ENCODE measurements at places on chromosomes 7 and 10.

GRCh38 chr7:24786941-24787340 lies 29.7 kb upstream of the GSDME start:
- DNase-seq, result no peak

DNA sequence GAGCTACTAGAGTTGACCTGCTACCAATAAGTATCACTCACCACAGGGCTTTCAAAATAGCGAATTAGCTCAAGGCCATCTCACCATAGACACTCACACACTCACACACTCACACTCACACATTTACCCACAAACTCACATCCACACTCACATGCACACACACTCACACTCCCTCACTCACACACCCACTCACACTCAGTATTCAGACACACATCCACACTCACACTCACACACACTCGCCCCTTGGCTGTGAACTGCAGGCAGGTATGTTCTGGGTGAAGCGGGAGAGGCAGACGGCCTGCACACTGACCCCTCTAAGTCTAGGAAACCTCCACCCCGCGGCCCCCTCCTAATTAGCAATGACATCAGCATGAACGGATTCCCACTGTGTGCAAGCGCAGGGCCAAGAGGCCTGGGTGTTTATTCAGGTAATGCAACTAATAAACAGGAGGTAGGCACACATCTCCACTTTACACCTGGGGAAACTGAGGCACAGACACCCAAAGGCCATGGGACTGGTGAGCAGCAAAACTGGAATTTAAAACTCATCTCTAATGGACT lies 94.6 kb downstream of the ADARB2 start:
- no peak for DNase-seq

- DNase-seq, result no peak
These were observed 44.2 kb upstream of the PCBD1 start for GRCh38 chr10:70932392-70933196.

DNA sequence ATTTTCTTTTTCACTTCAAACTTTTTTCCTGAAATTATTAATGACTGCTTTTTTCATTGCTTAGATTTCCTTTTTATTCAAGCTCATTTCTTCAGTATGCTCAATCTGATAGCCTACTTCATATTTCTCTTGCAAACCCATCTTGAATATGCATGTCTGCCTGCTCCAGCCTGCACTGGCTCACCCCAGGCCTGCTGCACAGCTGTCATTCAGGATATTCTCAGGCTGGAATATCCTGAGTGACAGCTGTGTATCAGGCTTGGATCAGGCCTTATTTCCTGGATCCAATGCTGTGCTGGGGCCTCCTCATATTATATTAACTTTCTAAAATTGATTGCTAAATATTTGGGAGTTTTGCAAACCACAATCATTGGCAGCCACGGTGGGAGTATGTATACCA lies 120.2 kb upstream of the TNS3 start:
- no peak for DNase-seq

DNA sequence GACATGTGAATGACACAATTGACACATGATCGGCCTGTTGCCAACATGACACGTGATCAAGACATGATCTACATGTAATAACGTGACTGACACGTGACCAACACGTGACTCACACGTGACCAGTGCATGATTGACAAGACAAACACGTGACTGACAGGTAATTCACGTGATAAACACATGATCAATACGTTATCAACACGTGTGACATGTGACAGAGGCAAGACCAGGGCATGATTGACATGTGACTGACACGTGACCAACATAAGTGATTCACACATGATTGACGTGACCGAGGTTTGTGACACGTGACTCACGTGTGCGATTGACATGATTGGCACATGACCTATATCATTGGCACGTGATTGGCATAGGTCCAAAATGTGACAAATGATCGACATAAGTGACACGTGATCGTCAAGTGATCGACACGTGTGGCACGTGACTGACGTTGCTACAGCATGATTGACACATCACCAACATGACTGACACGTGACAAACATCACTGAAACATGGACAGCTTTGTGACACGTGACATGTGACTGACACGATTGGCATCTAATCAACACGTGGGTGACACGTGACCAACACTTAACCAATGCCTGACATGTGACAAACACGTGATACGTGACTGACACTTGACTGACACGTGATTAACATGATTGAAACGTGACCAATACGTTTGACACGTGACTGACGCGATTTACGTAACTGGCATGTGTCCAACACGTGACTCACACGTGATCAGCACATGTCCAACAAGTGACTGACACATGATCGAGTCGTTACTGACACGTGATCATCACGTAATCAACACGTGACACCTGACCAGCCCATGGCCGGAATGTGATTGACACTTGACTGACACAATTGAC lies 23.0 kb downstream of the CRPPA start:
- DNase-seq, result no peak

- DNase-seq, result no peak
These were observed 34.7 kb downstream of the PODXL start for GRCh38 chr7:131521651-131522163.

GRCh38 chr7:72321081-72321480 lies 91.1 kb downstream of the CALN1 start:
- DNase-seq, result no peak

DNA sequence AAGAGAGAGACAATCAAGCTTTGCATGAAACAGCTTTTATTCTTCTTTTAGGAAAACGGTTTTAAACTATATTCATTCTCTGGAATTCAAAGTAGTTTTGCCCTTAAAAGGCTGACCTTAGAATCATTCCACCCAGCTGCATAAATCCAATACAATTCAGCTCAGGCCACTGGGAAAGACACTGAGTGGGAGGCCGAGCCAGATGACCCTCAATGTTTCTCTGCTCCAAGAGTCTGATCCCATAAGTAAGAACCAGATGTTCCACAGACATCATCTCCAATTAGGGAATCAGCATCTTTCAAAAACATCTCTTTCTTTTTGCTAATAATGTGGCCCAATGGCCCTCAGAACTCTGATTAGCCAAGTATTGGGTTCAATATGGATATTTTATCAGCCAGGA lies 26.1 kb downstream of the CREB3L2 start:
- no peak for DNase-seq

DNA sequence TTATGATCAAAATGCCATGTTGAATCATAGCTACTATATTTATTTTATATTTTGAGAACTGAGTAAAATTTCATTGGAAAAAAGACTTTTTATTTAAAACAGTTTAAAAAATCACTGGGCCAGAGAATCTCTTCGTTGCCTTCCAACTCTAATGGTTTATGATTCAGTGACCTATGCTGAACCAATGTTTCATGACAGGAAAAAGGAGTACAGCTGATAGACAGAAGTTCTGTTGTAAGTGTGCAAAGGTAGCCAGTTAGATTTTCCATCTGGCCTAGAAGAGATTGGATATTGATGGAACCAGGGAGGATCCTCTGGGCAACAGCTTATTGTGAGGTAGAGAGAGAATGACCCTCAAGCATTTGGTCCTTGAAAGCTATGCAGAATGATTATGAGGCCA lies 745.8 kb downstream of the SUGCT start:
- no peak for DNase-seq

GRCh38 chr10:5776881-5777197 lies 36.4 kb downstream of the GDI2 start:
- DNase-seq, result no peak

DNA sequence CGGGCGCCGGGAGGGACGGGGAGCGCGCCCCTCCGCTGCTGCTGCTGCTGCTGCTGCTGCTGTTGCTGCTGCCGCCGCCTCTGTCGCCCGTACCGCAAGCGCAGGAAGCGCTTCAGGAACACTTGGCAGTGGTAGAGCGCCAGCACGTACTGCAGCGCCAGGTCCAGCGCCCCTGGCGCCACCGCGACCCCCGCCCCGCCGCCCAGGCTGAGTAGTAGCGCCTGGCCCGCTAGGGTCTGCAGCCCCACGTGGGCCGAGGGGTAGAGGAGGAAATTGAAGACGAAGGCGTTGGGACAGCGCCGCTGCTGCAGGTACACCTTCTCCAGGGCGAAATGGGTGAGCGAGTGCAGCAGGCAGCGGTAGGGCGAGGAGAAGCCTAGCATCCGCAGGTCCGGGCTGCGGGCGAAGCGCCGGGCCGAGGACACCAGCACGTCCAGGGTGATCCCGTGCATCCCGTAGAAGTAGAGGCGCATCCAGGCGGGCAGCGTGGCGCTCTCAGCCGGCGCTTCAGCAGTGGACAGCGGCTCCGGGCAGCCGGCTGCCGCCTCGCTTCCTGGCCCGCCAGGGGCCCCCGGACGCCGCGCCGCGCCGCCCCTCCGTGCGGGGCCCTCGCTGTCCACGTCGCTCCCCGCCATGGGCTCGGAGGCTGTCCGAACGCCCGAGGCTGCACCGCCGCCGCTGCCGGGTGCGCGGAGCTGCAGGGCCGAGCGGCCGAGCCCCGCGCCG lies at the start of gene TMEM229A:
Gene TMEM229A, minus strand, starts transcription at position 699 of the 726 bp plus-strand sequence. Its CDS starts 64 bp downstream, at position 635.
- no peak for DNase-seq

DNA sequence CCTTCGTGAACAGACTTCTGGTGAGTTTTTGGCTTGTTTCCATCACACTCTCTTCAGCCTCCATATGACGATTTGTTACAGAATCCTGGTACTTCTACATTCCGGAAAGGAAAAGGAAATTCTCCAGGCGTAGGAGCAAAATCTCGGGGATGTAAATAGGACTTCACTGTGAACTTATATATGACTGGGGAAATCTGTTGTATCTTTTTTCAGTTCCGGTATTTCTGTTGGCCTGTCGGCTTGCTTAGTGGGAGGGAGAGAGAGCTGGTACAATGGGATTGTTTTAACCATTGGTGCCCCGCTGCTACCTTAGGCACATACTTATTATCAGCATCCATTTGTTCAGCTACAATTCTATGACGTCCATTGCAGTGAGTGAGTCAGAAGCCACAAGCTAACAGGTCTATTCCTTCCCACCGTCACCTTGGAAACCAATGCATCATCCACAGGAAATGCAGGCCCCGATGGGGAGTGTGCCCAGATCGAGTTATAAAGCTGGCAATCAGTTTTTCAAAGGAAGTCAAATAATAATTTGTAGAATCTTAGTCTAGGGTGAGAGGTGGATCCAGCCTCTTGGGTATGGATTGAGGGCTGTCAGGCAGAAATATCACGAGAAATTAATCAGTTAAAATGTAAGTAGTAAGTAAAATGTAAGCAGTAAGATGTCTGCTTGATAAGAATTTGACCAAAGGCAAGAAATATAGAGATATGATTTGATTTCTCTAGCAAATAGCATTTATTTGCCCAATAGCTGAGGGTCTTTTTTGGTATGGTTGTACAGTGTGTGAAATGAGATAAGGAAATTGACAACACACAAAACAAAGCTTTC lies 92.0 kb upstream of the MKLN1 start:
- peak; percentile 71 for DNase-seq

GRCh38 chr10:30830315-30831230 lies 201.0 kb upstream of the LYZL2 start:
- no peak for DNase-seq

GRCh38 chr10:20007426-20007825 lies 191.2 kb downstream of the PLXDC2 start:
- DNase-seq, result no peak

DNA sequence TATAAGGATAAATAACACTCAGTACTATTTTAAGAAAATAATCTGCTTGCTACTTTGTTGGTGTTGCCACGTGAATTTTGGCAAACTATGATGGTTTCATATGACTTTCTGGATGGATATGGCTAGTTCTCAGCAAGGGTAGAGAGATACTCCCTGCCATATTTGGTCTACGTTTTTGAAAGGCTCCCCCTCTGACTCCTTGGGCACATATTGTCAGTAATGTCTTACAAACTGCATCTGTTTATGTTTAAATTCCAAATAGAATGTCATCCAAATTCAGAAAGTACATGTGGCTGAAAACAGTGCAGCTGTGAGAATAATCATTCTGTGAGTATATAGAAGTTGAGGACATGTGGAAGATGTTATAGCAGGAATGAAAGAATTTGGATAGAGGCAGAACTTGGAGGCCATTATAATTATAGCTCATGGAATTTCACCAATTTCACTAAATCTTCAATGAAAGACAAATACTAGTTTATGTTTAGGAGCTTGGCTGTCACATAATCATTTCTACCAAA lies 107.8 kb downstream of the SRI start:
- DNase-seq, result no peak

- no peak for DNase-seq
These were observed 247.5 kb upstream of the GALNT17 start for GRCh38 chr7:70884440-70884764.

DNA sequence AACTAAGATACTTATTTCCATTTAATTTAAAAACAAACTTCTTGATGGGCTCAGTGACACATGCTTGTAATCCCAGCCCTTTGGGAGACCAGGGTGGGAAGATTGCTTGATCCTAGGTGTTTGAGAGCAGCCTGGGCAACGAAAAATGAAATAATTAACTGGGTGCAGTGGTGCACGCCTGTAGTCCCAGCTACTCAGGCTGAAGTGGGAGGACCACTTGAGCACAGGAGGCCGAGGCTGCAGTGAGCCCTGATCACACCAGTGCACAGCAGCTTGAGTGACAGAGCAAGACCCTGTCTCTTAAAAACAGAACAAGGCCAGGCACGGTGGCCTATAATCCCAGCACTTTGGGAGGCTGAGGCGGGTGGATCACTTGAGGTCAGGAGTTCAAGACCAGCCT lies 37.4 kb downstream of the AVL9 start:
- no peak for DNase-seq

DNA sequence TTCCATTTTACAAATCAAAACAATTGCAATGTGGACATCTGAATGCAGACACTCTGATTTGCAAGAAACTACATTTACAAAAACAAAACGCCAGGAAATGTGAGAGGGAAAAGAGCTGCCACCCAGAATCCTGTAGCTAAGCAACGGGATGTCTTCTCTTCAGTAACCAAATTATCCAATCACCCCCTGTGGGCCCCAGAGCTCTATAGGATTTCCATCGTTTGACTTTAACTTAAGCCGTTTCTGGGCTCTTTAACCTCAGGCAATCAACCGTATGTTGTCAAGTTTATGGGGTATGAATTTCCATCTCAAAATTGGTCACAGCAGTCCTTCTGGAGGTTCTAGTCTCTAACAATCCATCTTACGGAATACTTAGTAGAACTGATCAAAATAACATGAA lies 240.5 kb downstream of the ETV1 start:
- DNase-seq, result no peak

- no peak for DNase-seq
These were observed 241.9 kb upstream of the SP8 start for GRCh38 chr7:21028599-21028998.

GRCh38 chr10:5971315-5971832 lies 6.0 kb downstream of the IL15RA start:
- DNase-seq, result no peak

DNA sequence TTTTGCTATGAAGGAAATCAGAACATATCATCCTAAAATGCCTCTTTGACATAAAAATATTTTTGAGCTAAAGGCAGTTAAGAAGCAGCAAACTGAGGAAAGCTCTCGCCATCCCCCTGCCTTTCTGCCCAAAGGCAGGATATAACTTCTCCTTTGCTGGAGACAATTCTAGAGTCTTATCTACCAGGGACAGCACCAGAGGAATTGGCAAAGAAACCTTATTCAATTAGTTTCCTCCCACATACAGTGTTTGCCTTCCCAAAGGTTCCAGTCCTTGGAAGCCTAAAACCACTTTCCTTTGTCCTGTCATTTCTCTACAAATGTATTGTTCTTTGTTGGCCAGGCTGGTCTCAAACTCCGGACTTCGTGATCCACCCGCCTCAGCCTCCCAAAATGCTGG lies 33.7 kb downstream of the MASTL start:
- no peak for DNase-seq

Data from stimulated activated CD8-positive, alpha-beta memory T cell treated with anti-CD3 and anti-CD28 coated beads, Interleukin-12 subunit alpha, Interleukin-12 subunit beta, amount 100 ng/mL, for 1 hour (primary cell).